Fibroblast of skin of back (primary cell): ENCODE measurements at places on chromosomes 12 and 14.

GRCh38 chr12:40946612-40947194 lies 241.4 kb upstream of the PDZRN4 start:
- peak; percentile 39 for DNase-seq

- DNase-seq, result no peak
These were observed 81.2 kb upstream of the OTOGL start for GRCh38 chr12:80018119-80018518.

GRCh38 chr12:116277467-116278278 lies at the start of gene MED13L:
MED13L (minus strand) TSS chr12:116277693; CDS start chr12:116277131, 562 bp downstream.
- DNase-seq, result peak; percentile 88

DNA sequence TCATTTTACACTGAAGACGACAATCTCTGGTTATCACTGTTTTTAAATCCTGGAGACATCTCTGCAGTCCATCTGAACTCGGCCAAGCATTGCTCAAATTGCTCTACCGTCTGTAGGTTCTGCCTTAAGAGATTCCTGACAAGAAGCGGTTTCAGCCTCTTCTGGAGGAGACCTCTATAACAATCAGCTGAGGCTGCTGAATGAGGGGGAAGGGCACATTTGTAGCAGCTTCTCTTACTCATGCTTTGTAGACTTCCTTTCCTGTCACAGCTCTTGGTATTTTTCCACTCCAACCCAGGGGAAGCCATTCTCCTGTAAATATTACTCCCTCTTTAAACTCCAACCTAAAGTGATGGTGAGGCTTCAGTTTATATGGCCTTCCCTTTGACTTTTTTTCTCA lies 3.0 kb downstream of the ARG2 start:
- DNase-seq, result peak; percentile 86

- DNase-seq, result no peak
These were observed 77.4 kb upstream of the ALG10 start for GRCh38 chr12:33944703-33945437.

DNA sequence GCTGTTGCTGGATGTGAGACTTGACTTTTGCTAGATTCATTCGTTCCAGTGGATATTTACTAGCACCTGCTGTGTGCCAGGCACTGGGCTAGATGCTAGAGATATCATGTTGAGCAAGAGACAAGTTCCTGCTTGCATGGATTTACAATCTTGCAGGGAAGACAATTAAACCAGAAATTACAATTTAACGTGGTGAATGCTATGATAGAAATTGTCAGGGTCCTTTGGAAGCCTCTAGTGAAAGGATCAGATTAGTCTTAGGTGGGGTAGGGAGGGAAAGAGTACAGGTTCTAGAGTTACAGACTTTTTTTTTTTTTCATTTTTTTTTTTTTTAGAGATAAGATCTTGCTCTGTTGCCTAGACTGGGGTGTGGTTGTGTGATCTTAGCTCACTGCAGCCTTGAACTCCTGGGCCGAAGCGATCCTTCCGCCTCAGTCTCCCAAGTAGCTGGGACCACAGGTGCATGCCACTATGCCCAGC lies 36.7 kb downstream of the SPATS2 start:
- DNase-seq, result no peak

GRCh38 chr14:100106250-100107112 lies 41.3 kb downstream of the EVL start:
- no peak for DNase-seq

GRCh38 chr14:24784981-24785380 lies 151.0 kb upstream of the GZMB start:
- DNase-seq, result no peak

DNA sequence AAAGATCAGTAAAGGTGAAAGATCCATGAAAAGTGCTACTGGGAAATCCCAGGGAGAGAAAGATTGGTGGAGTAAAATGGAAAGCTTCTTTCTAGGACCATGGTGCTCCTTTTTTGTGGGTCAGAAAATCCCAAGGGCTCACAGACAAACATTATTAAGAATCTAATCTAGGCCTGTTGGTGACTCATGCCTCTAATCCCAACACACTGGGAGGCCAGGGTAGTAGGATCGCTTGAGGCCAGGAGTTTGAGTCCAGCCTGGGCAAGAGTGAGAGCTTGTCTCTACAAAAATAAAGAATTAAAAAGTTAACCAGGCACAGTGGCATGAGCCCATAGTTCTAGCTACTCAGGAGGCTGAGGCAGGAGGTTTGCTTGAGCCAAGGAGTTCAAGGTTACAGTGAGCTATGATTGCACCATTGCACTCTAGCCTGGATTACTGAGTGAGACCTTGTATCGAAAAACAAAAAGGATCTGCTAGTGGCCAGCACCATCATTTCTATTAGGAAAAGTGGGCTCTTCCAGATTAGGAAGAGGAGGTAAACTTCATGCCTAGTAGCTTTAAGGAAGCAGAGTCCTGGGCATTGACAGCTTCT lies 43.0 kb downstream of the TXNRD1 start:
- peak; percentile 46 for DNase-seq

DNA sequence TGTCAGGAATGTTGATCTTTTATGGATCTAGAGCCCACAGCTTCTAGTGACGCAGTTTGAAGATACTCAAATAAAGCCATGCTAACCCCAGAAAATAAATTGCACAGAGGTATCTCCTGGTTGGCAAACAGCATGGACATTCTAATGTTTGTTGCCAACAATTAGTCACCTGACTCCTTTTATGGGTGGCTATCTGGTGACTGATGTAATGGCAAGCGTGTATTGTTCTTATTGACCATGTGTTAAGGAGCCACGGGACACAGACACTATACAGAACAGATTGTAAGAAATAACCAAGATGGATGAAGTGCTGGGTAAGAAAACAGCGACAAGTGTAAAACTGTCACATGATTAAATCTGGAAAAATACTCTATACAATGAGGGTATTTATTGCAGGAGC lies 401.3 kb upstream of the PDE3A start:
- no peak for DNase-seq

DNA sequence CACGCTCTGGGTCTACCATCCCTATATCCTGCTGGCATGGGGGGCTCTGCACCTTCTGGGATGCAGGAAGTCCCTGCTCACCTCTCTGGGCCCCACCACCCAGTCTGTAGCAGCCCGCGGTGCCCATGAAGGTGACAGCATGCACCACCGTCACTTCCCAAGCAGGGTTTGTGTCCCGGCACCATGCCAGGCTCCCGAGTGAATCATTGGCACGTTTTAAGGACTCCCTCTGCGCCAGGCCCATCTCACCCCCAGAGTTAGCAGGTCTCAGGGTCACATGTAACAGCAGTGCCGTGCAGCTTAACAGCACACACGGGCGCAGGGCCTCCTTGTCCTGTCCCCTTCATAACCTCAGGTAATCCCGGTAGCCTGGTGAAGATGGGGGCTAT lies 19.9 kb downstream of the SETD1B start:
- no peak for DNase-seq

GRCh38 chr12:75457191-75457590 lies 23.4 kb upstream of the GLIPR1 start:
- no peak for DNase-seq

DNA sequence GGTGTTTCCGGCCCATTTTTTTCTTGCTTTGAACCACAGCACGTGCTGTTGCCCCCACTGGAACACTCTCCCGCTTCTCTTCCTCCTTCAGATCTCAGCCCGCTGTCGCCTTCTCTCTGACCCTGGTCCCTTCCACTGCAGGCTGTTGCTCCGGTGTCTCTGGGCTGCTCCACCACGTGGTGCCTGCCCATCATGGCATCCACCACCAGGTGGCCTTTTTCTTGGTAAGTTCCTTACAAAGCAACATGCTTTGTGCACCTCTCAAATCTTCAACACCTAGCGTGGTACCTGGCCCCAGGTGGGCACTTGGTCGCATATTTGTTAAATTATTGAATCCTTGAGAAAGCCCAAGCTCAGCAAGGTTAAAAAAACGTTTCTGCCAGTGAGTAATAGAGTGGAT lies 19.1 kb downstream of the TUNAR start:
- no peak for DNase-seq

DNA sequence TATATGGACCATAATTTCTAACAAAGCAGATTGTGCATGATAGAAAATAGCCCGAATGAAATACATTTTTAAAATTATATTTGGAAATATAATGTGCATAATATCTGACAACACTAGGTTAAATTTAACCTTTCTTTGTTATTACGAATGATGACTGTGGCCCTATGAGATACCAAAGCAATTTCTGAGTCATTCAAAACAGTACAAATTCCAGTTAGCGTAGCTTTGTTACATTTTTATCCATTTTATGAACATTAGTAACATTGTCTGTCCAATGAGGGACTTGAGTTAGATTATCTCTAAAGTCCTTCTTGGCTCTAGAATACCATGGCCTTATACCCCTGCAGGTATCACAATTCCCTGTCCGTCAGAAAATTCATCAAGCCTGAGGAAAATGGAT lies 39.0 kb upstream of the REP15 start:
- peak; percentile 76 for DNase-seq

DNA sequence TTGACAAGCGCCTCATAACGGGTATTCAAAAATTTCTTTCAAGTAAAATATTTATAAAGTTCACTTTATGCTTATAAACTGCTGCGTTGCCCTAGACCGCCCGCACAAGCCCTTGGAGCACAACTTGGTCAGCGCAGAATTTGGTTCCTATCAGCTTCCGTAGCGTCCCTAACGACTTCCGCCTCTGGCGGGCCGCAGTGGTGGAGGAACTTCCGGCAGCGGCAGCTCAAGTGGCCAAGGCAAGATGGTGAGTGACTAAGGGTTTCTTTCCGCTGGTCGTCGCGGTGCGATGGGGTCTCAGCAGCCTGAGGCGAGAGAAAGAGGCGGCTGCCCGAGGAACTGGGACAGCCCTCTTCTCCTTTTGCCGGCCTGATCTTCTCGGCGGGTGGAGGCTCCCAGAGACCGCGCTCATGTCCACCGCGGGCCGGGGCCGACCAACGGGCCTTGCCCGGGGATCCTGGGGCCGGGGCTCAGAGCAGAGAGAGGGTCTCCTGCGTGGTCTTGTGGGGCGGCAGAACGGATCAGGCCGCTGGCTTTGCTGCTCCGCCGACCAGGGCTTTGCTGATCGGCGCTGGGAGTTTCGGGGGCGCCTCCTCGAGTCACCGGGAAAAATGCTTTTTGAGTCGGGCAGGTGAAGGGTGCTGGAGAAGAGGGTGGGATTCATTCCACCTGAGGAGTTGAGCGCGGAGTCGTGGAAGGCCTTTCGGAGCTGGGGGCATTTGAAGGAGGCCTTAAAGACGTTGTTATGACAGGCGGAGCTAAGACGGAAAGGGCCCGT lies at the start of gene PSMC1:
PSMC1 (plus strand) TSS at position 200 of the 778 bp plus-strand sequence; CDS start at position 245, 45 bp downstream.
- DNase-seq, result peak; percentile 96

GRCh38 chr12:3313675-3314663 lies 177.0 kb upstream of the PRMT8 start:
- peak; percentile 24 for DNase-seq

DNA sequence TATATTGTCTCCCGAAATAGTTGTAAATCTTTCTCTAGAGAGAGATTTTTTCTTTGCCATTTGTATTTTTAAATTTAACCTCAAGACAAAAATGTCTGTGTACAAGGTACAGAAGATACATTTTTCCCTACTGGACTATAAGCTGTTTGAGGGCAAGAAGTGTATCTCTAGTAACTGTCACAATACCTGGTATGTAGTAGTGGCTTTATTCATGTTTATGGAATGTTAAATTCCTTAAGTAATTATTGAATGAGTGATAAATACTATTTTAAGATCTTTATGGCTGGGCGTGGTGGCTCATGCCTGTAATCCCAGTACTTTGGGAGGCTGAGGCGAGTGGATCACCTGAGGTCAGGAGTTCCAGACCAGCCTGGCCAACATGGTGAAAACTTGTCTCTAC lies 24.4 kb upstream of the CDK17 start:
- peak; percentile 42 for DNase-seq

DNA sequence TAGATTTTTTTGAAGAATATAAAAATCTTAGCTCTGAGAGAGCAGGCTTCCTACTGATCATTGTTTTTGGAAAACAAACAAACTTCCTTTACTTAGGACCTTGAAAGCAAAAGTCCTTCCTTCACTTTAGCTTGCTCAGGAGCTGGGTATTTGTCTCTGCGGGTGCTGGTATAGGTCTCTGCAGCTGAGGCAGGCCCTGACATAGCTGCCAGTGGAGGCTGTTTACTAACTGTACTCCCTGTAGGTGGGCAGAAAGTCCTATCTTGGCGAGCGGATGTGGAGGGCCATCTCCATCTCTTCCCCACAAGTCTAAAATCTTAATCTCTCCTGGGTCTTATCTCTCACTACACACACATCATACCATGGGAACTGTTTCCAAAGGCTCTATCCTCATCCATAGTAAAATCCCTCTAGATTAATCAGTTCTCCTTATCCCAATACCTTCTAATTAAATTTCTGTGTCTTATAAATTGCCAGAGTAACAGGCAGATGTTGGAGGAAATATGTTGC lies 4.1 kb upstream of the MIA2 start:
- no peak for DNase-seq

- peak; percentile 33 for DNase-seq
These were observed 73.6 kb downstream of the SSPN start for GRCh38 chr12:26268841-26269561.

DNA sequence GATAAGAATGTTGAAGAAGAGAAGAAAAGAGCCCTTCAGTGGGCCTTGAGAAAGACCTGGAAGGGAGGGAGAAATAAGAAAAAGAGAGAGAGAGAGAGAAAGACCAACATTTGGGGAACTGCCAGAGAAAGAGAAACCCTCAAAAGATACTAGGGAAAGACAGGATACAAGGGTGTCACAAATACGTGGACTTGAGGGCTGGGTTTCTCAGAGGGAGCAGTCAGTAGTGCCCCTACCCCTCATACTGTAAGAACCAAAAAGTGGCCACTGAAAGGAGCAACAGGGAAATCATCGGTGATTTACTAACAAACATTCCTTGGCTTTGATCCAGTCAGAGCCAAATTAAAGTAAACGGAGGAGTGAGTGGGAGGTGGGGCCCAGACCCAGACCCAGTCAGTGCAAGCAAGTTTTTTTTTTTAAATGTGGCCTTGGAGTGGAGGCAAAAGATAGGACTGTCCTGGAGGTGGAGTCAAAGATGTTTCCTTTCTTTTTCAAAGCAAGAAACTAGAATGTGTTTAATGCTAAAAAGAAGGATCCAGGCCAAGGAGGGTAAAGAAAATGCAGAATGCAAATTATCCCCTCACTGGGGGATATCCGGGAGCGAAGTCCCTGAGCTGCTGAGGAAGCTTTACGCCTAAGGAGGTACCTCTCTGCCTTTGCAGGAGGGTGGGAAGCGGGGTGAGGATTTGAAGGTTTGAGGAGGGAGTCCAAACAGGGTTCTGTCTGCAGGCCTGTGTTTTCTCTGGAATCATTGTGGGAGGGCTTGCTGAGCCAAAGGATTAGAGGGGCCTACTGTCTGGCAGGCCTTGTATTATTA lies 143.5 kb upstream of the AMIGO2 start:
- no peak for DNase-seq

GRCh38 chr14:103023881-103024473 lies 33.4 kb downstream of the CDC42BPB start:
- DNase-seq, result peak; percentile 84

DNA sequence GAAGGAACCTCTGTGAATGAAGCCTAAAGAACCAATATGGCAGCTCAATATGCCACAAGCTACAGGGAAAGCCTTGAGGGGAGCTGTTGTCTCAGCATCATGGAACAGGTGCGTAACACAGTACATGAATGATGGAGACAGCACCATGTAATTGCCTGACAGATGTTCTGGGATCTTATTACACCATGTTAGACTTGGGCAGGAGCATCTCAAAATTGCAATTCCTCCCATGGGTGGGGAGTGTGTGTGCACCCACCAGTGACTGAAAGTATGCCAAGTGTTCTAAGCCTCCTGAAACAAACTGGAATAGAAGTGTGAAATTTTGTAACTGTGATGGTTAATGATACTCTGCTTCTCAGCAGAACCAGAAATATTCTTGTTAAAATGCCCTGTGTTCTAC lies 151.0 kb upstream of the SRRM4 start:
- no peak for DNase-seq
